ENCODE measurements at places on chromosomes 11 and 22.

DNA sequence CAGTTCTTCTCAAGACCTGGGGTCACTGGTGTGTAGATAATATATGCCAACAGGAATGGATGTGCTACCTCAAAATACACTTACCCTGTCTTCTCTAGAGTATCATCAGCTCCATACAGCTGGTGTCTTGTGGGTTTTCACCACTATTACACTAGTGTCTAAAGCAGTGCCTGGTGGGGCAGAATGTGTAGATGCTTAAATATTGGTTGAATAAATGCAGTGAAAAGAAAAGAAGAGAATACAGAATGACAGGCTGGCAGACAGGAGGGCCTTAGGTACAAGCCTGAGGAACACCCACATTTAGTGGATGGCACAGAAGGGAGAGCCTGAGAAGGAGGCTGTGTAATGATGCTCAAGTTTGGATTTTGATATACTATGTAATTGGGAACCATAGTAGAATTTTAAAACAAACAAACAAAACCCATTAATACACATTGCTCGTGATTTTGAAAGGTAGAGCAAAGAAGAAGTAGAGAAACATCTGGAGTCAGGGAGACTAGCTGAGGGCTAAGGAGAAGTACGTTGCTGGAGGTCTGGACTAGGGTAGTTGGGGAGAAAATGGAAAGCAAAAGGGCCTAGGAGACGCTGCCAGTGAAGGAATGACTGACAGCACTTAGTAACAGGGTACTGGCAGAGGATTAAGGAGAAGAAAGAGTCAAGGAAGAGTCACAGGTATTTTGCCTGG lies 20.5 kb upstream of the RAG2 start:
- DNase-seq, result no peak

- no peak for DNase-seq
Observed at GRCh38 chr11:99199341-99199740, 178.6 kb downstream of the CNTN5 start.

GRCh38 chr11:90510839-90511238 lies 288.0 kb upstream of the CHORDC1 start:
- no peak for DNase-seq

GRCh38 chr11:69902337-69902736 lies 83.1 kb upstream of the FGF3 start:
- DNase-seq, result no peak

DNA sequence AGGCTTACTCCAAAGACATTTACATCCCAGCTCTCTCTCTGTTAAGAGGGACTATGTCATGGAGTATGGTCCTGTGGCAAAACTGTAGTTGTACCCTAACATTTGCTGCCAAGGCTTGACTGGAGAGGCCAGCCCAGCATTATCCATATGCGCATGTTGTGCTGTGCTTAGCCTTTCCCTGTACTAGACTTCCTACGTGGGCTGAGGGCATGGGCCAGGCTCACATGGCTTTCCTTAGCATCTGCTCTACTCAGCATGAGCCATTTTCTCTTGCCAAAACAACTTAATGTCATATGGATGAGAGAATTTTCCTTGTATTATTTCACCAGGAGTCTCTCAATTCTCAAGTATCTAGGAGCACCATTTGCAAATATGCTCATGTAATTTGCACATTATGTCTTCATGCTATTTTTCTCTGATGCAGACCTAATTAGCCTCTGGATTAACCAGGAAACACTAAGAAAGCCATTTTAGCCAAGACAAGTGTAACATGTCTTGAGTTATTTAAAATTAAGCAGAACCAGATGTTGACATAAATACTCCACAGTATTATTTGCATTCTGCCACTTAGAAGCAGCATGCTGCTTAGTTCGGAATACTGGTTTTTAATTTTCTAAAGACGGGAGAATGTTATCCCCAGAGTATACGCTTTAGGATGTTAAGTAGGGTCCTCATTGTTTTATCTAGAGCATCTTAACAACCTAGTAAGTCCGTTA lies 71.7 kb upstream of the FAR1 start:
- DNase-seq, result no peak

DNA sequence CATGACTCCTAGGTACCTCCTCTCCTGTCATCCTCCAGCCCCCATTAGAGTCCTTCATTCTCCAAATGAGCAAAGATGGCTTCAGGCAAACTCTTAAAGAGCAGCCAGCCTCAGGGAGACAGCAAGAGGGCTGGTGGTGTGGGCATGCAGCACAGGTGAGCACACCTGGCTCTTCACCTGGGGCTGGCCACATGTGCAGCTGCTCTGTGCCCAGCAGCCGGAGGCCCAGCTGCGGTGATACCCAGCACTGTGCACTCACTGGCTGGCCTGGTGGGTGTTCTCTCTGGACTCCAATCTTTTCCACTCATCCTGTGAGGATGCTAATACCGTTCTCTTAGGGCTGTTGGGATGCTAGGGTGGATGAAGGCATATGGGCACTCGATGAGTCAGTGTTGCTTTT lies 106.1 kb upstream of the PARVA start:
- DNase-seq, result no peak

DNA sequence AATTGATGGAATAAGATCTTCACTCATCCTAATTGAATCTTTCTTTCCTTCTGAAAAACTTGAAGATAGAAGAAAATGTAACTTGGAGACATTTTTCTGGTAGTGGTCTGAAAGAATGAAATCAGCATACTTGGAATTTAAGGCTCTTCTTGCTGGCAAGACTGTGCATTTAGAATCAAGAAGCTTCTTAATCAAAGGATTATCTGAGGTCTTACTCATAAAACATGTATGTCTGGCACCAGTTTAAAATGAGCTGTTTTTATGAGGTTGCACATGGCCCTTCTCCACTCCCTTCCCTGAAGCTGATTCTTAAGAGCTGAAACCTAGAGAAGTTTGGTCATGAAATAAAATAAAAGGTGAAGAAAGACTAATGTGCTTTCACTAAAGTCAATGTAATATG lies 77.3 kb downstream of the ARHGEF12 start:
- no peak for DNase-seq

DNA sequence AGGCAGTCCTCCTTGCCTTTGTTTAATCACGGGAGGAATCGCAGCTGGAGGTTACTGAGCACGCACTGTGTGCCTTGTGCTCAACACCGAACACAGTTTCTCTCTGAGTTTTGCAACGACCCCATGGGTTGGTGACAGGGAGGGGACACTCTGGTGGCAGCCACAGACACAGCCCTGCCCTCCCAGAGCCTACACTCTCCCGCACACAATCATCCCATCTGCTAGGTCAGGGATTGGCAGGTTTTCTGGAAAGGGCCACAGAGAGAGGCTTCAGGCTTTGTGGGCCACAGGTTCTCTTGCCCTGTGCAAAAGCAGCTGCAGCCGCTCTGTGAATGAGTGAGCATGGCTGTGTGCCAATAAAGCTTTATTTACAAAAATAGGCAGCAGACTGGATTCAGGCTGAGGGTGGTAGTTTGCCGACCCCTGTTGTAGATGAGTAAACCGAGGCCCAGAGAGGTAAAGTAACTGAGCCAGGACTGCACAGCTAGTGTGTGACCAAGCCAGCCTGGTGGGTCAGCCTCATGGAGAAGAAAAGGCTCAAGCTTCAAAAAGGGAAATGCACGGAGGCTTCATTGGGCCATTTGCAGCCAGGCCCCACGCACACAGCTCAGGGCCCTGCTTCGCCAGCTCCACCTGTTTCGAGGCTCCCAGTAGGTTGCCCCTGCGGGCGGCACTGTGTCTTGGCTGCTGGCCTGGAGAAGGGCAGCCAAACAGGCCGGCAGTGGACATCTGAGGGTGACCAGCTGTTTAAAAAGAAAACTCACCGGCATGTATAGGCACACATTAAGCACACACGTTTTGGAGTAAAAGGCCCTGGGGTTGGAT lies 16.3 kb downstream of the LTO1 start:
- no peak for DNase-seq

- peak; percentile 91 for DNase-seq
Observed at GRCh38 chr22:37545703-37546436, 14.4 kb upstream of the CDC42EP1 start.

- no peak for DNase-seq
Observed at GRCh38 chr11:129846508-129847335, 31.1 kb downstream of the TMEM45B start.

DNA sequence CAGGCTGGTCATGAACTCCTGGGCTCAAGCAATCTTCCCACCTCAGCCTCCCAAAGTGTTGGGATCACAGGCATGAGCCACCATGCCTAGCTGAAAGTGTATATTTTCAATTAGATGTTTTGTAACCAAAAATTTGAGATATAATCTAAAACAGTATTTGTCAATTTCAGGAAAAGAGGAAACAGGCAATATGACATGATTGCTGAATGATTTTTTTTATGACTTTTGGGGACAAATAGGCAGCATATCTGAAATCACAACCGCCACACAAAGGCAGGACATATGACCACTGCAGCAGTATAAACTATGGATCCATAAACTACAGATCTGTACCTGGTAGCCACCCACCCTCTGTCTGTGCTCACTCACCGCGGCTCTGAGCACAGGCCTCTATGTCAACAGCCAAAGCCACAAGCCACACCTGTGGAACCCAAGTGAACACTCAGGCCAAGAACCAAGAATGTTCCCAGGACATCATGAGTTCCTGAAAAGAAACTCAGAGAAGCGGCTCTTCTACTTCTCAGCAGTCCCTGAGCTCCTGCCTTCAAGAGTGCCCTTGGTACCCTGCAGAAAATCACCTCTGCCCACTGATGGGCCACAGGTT lies 22.5 kb downstream of the PISD start:
- DNase-seq, result no peak

DNA sequence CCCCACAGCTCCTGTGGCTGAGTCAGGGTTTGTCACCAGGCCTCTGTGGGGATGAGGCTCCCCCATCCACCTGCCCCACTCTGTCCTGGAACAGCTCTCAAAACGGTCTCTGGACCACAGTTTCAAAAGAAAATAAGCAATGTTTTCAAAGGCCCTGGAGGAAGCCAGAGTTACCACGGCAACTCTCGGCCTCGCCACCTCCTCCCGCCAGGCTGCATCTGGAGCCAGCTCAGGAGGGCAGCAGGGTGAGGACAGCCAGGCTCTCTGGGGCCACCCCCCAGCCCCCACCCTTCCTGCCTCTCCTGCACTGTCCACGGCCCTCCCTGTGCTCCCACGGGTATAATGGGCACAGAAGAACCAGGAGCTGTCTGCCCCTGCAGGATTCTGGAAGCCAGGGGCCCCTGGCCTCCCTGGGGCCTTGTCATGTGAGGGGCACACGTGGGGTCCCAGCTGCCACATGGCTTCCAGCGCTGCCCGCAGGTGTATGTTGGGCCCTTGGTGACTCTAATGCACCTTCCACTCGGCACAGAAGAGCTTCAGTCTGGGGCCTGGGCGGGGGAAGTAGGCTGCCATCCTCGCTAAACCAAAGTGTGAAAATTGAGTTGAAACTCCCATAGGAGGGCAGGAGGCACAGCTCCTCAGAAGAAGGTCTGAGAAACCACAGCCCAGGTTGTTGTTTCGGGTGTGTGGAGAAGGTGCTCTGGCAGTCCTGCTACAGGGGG lies 10.3 kb downstream of the CD81 start:
- DNase-seq, result no peak

DNA sequence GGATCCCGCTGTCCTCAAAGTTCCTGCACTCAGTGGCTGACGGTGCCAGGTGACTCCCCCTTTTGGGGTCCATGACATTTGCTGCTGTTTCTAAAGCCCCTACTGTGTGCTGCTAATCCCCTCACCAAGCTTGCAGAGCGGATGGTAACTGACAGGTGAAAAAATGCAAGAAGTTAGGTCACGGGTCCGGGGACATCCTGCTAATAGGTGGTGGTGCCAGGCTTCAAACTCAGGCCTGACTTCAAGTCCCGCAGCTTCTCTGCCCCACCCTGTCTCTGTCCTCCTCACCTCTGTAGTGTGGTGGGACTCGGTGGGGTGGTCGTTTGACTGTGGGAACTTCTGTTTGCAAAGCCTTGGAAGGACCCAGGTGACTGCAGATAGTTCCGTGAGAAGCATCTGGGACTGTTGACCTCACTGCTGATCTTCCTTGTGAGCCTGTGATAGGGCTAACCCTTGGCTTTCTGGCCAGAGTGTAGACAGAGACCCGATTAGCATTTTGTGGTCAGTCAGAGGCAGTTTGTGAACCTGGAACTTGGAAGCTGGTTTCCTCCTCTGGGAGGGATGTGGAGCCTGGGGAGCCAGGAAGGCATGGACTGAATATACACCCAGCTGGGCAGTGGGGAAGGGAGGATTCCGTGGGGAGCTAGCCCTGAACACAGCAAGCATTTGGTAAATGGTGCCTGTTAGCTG lies 115.4 kb upstream of the OR4B1 start:
- no peak for DNase-seq

DNA sequence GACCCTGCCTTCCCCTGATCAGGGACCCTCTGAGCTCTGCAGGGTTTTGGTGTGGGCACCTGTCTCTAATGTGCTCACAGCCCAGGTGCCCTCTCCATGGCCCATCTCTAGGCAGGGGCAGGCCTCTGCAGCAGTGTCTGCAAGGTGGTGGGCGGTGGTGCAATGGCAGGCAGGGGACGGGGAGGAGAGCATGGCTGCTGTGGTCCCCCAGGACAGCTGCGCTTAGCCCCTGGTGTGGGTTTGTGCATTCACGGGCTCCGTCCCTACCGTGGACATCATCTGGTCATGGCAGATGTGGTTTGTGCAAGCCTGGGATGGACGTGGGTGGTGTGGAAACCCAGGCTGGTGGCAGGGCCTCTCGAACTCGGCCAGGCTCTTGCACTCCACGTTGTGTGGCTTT lies 443.1 kb downstream of the TBC1D22A start:
- DNase-seq, result no peak

- peak; percentile 21 for DNase-seq
Observed at GRCh38 chr11:128690665-128691101, 3.2 kb upstream of the FLI1 start.

- DNase-seq, result no peak
Observed at GRCh38 chr22:50201191-50202129, 649 bp downstream of the SELENOO start.

DNA sequence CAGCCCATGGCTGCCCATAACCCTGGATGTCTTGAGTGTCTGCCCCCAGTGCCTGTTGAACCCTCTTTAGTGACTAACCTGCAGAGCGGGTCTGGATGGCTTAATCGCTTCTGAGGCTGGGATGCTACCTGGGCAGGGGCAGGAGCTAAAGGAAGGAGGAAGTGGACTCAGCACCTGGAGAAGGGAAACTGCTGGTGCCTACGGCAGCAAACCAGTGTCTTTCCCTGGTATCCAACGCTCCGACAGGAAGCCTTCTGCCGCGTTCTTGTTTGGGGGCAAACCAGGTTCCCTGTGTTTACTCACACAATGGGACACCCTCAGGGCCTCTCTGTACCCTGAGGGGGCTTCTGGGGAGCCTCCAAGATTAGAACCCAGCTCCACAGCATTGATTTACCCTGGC lies 38.1 kb upstream of the B3GAT1 start:
- no peak for DNase-seq

GRCh38 chr11:80388130-80388529 lies 947.3 kb upstream of the TENM4 start:
- DNase-seq, result peak; percentile 5

- no peak for DNase-seq
Observed at GRCh38 chr11:1260023-1260501, 37.2 kb downstream of the MUC5B start.

GRCh38 chr11:68682531-68682961 lies 1.8 kb upstream of the GAL start:
- DNase-seq, result no peak

- DNase-seq, result no peak
Observed at GRCh38 chr11:71482216-71482615, 29.2 kb downstream of the NADSYN1 start.

Data from ELF-1 (cell line).